Tibial artery (tissue), 4 donors: ENCODE measurements at places on chromosomes 12 and 14.

- no peak for DNase-seq
These were observed 6.1 kb downstream of the RHOF start for GRCh38 chr12:121787063-121788025.

GRCh38 chr12:53482626-53483168, 16.6 kb downstream of the MAP3K12 start:
- DNase-seq = peak; percentile 62

DNA sequence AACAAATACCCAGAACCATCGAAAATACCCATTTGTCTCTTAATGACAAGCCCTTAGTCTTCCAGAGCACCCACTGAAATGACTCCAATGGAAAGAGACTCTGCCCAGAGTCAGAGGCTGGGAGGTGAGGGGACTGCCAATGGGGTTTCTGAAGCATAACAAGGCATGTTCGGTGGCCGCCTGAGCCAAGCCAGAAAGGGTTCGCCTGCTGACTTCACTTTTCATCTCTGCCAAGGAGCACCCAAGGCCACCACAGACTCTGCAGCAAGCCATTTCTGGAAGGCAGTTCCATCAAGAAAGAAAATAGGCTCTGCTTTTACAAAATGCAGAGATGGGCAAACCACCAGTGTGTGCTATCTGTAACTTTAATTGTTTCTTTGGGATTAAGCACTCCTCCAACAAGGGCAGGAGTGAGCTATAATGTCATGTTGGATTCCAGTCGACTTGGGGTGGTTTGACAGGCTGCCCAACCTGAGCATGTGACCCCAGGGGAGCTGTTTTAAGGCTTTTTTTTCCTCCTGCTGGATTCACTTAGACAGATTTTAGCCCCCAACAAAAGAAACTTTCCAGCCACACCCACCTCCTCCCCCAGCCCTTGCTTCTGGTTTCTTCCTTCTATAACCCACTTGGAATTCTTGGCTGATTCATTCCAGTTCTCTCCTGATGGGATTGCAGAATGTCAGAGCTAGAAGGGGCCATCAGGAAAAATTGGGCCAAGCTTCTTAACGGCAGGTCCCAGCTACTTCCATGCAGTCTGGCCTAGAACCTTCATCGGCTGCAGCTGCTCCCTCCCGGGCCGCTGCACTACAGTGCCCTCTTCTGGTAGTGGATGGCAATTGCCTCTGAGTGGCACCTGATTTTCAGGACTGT, 24.1 kb downstream of the CKAP4 start:
- DNase-seq = peak; percentile 82

DNA sequence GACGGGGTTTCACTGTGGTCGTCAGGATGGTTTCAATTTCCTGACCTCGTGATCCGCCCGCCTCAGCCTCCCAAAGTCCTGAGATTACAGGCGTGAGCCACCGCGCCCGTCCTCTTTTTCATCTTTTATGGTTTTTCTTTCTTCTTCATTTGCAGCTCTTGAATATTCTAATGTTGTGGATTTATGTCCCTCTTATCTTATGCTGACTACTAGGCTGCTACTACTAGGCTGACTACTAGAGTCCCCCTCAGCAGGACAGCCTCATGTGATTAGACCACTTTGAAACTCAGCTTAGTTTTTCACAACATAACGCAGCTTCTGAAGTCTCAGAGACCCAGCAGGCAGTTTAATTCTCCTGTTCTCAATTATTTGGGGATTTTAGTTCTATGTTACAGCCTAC, 857 bp upstream of the CLEC4E start:
- no peak for DNase-seq

GRCh38 chr12:90987101-90987500, 17.7 kb downstream of the EPYC start:
- DNase-seq = no peak

GRCh38 chr12:130993759-130994670, 40.3 kb downstream of the ADGRD1 start:
- DNase-seq = peak; percentile 59

GRCh38 chr12:57389033-57389432, 41.8 kb downstream of the R3HDM2 start:
- DNase-seq = no peak

GRCh38 chr14:88551094-88551870, 3.5 kb downstream of the PTPN21 start:
- DNase-seq = peak; percentile 82

DNA sequence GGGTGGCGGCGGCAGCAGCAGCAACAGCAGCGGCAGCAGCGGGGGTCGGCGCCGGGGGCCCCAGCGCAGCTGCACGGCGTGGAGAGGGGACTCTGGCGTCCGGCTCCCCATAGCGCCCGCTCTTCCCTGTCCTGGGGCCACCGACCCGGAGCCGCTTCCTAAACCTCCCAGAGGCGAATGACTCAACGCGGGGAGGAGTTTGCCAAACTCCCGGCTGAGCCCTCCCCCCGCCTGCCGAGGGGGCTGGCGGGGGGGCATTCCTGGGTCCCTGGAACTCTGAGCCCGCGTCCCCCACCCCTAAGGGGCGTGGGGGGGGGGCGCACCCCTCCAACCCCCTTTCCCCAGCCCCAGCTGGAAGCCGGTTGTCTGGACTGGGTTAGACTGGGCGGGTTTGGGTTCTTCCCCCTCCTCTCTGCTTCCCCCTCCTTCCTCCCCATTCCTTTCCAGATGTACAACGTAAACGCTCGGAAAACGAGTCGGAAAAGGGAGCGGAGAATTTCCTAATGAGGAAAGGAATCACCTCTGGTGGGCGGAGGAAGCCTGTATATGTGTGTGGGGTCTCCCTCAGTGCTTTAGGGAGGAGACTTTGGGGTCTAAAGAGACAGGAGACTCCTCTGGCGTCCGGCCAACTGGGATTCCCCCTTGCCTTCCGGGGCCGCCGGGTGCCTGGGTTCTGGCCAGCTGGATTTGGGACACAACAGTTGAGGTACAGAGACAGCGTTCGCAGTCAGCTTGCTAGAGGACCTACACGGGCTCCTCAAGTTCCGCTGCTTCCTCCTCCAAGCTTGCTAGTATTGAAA, at the start of gene ITGA5:
ITGA5 (minus strand) TSS at position 179 of the 800 bp plus-strand sequence; CDS start at position 111, 68 bp downstream.
- DNase-seq = peak; percentile 86

- no peak for DNase-seq
These were observed 290.5 kb downstream of the TMEM132D start for GRCh38 chr12:129613314-129613713.

DNA sequence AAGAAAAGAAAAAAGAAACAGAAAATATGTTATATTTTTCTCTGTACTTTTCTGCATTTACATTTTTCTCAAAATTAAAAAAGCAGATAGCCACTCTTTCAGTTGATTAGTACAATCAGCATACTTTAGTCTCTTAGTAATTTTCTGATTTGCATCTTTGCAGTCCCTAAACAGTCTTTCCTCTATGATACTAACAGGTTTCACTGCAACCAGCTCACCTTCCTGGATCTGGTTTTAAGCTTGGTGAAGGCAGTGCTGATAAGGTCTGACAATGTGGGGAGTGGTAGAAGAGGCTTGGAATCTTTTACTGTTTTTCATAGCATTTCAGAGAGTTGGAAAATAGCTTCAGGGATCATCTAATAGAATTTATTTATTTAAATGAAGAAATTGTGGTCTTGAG, 457.6 kb downstream of the ZFP36L1 start:
- no peak for DNase-seq
